NCI-H748 treated with DMSO at 0.1 percent for 48 hours (cell line): ENCODE measurements at places on chromosomes 1 and 21.

- DNase-seq: no peak
Observed at GRCh38 chr21:34004974-34005373, 68.4 kb upstream of the MRPS6 start.

GRCh38 chr1:162180813-162181212, 111.3 kb downstream of the NOS1AP start:
- no peak for DNase-seq

GRCh38 chr1:243950166-243950565, 100.1 kb upstream of the AKT3 start:
- no peak for DNase-seq

DNA sequence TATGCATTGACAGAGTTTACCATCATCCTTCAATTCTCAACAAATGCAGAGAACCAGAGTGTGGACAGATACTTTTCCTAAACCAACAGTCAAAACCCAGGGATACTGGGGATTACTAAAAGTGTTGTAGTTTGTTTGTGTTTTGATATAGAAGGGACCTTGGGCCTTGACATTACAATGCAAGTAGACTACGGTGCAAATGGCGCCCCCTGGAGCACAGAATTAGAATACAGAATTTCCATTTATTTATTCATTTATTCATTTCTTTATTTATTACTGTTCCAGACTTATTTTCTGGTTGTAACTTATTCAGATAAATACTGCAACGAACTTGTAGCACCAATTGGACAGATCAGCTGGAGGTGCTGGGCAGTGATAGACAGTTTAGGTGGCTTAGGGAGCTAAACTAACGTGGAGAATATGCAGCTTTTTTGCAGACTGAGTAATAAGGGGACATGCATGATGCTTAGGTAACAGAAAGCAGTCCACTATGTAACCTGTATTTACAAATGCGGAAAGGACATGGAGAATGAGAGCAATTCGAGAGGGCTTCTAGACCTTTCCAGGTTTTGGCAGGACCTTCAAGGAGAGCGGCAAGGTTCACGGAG, 42.6 kb downstream of the KIRREL1 start:
- DNase-seq: no peak

DNA sequence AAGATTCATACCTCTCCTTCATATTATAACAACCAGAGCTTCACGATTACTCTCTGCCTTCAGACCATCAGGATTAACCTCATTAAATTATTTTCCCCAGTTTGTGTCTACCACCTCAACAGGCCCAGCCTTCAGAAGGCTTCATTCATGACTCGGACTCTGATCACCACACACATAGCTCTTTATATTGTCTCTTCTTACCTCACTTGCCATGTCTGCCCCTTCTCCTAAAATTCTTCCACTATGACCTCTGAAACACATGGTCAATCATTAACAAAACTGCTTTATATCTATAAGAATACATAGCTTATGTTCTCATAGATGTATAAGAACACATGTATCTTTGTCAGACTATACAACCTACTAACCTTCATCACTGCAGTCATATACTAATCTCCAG, 79.8 kb downstream of the USP1 start:
- no peak for DNase-seq

DNA sequence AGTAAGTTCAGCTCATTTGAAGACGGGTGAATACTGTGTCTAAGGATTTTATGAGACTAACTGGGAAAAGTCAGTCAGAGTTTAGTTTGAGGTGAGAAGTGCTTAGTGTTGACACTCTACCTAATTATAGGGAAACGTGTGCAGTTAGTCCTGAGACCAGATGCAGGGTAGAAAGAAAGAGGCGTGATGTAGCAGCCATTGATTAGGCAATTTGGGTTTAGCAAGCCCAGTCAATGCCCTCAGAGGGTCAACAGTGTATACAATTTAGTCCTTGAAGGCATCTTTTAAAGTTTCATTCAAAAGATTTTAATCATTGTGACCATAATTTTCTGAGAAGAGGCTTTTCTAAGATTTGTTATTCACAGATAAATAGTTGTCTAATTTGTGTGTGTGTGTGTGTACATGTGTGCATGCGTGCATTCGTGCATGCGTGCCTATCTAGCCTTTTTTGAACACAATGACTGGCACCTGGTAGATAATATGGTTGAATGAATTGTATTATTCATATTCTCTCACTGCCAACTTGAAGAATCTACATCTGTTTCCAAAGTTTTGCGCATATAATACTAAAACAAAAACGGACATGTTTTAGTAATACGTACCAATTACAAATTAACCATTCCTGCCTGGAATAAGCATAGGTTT, 332.9 kb downstream of the SRGAP2C start:
- no peak for DNase-seq

DNA sequence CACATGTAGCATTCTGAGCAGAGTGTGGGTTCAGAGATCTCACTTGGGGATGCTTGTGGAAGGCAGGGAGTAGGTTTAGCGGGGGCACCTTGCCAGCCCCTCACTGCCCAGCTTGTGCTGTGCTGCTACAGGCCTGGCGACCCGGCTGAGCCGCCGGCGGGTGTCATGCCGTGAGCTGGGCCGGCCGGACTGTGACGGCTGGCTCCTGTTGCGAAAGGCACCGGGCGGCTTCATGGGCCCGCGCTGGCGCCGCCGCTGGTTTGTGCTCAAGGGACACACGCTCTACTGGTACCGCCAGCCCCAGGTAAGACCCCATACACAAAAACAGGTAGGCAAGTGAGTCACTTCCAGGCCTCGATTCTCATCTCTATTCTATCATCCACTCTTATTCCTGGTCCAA, 5.5 kb upstream of the CATSPER4 start:
- DNase-seq: no peak

GRCh38 chr1:166843769-166844596, 4.7 kb downstream of the POGK start:
- DNase-seq: no peak

DNA sequence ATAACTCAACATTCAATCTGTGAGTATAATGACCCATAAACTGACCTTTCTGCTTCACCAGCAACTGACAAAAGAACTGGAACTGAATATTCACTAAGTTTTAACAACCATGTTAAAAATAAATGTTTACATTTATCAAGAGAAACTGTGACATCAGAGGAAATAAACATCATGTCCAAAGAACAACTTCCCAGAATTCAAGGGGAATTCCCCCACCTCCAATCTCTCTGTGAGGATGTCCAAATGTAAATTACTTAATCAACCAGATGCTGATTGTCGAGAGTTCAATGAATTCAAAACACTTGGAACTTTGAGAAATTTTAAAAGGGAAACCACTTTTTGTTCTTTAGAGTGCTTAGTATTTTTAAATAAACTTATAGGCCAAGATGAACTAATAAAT, 365.6 kb upstream of the ADGRL2 start:
- DNase-seq: no peak

GRCh38 chr1:63368131-63368530, 704 bp downstream of the ALG6 start:
- no peak for DNase-seq

- DNase-seq: no peak
Observed at GRCh38 chr1:186139115-186139514, 235.9 kb downstream of the TPR start.

- no peak for DNase-seq
Observed at GRCh38 chr1:7956218-7957032, 5.1 kb upstream of the PARK7 start.

DNA sequence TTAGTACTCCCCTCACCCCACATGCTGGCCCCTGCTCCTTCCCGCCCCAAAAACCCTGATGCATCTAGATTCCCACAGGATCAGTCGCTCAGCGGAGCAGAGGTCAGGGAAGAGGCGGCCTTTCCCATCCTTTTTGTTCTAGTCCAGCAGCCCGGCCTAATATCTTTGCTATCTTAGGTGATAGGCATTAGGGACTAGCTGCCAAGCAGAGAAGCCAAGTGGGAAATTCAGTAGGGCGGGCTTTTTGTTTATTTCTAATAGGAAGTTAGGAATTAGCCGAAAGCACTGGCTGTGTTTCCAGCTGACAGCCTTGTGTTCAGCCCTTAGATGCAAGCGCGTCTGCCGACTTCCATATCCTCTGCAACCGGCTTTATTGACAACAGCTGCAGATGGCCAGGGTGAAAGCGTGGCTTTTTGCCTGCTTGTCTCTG, 59.0 kb upstream of the BCAR3 start:
- DNase-seq: no peak

DNA sequence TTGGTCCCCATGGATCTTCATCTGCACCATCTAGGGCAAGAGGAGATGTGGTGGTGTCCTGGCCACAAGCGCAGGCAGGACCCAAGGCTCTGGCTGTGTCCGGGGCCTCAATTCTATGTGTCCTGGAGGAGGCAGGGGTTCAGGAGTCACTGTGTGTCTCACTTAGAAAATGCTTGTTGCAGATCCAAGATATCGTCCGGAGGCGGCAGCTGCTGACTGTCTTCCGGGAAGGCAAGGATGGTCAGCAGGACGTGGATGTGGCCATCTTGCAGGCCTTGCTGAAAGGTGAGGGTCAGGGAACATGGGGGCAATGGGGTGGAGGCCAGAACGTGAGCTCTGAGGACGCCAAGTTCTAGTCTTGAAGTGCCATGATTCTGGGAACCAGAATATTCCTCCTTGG, 29.1 kb downstream of the TRPM2 start:
- no peak for DNase-seq

DNA sequence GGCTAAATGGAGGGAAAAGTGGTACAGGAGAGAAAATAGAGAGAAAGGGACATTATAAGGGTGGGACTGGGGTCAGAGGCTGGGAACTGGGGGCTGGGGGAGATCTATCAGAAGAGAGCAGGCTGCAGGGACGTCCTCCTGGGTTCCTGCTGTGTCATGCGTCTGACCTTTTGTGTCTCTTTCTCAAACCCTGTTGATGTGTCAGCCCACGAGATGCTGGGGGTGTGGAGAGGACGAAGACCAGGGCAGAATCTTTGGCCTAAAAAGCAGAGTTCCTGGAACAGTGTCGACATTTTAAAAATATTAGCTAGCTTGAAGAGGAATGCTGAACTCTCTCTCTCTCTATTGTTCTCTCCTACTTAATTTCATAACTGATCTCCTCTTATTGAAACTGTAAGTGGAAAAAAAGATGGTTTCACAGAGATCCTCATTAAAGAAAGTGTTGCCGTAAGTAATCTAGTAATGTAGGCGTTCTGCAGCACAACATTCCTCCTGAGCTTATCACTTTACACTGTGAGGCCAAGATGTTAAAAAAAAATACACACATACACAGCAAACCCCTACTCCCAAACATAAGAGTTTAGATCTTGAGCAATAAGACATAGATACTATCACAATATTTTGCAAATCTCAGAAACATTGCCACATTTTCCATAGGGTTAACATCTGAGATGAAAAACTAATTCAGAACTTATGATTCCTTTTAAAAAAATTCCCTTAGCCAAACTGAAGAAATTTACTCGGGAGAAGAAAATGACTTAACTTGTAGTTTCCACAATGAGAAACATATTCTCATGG, 52.6 kb downstream of the RUNX1 start:
- DNase-seq: no peak

DNA sequence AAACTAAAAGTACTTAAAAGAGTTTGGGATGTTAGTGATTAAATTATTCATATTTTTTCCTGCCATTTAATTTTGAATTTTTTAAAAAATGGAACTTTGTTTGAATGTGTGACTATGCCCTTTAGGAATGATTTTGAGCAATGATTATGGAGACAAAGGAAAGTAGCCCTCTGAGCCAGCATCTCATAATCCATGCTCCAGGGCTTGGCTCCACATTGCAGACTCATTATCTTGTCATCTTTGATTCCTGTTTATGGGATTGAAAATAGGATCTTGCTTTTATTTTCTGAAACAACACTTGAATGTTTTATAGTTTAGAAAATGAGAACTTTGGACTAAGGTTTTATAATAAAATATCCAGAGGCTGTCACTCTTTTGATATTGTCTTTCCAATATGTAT, 14.5 kb downstream of the AXDND1 start:
- DNase-seq: no peak

DNA sequence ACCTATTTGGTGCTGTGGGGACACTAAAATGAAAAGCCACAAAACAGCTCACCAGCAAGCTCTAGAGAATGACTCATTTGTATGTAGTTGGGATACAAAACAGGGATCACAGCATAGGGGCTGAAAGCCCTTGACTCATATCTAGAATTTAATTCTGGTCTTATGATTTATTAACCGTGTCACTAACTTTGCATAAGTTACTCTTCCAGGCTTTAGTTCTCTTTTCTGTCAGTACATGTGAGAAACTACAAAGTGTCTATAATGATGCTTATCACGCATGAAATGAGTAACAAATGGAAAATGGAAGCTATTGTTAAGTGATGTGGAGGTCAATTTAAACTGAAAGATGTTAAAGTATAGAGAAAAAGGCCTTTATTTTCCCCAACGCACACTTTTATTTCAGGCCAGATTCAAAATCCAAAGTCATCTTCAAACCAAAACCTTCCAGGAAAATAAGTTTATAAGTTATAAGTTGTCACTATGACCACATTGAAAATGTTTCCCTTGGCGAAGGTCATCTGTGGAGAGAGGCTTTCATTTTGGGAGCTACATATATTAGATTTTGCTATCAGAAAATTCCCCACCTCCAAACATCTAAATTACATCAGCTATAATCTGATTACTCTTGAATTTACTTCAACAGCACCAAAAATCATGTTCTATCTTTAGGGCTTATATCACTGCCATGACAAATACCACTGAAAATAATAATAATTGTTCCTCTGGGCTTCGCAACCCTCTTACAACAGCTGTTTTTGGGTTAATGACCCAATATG, 430.5 kb downstream of the MRPL39 start:
- DNase-seq: no peak

DNA sequence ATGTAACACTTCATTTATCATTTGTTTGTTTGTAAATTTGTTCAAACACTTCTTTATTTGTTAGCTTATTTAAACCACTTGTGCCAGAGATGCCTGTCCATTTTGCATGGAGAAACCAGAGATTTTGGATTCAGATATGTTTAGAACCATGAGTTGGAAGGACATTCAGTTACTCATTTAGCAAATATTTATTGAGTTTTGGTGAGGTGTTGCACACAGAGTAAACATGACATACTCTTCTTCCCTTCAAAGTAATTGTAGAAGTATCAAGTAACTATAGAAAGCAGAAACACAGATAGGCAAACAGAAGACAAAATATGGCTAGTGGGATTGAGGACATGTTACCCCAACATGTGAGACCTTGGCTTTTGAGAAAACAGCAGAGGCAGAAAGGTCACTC, 136.8 kb upstream of the USP25 start:
- DNase-seq: no peak

- no peak for DNase-seq
Observed at GRCh38 chr1:51750218-51750617, 128.3 kb downstream of the NRDC start.

- no peak for DNase-seq
Observed at GRCh38 chr1:65264197-65264929, 45.0 kb upstream of the DNAJC6 start.

- no peak for DNase-seq
Observed at GRCh38 chr21:14630556-14631069, 84.5 kb upstream of the SAMSN1 start.
